Fibroblast of pulmonary artery (primary cell): ENCODE measurements at places on chromosomes 4 and X.
A peak's percentile ranks its signal among the peaks of the same experiment; 100 is the strongest.

DNA sequence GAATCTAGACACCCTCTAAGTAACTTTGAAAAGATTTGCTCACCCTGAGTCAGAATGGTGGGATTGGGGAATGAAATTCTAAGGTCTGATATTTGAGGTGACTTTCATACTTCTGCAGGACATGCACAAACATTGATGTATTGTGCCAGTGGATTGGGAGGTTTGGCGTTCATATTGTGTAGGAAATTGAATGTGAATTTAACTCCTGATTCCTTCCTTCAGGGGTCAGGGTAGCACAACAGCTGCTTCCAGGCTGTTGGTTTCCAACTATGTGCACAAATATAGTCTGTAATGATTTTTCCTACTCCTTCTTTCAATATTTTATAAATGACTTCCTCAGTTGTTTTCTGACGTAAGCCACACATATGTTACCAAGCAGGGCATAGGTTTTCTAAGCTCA lies 3.1 kb downstream of the IL1RAPL1 start:
- DNase-seq = peak; percentile 27

GRCh38 chr4:42646013-42646784 lies 10.7 kb downstream of the ATP8A1 start:
- no peak for DNase-seq

DNA sequence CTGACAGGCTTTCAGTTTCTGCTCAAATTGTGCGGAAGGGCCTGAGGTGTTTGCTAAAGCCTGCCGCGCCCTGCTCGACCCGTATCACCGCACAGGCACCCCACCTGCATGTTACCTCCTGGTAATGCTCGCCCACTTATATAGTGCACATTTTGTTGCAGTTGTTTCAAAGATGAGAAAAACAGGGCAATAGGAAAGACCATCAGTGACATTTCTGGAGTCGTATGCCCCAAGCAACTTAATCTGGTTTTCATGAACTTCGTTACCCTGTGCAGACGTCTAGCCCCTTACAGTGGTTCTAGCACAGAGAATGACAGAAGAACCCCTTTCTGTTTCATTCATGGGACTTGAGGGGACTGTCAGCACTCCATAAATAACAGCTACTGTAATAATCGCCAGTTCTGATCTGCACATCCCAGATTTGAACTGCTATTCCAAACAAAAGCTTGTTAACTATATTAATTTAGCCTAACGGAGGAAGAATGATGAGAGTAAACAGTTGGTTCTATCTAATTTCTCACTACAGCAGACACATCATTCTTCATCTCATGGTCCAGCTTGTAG lies 940 bp upstream of the DCTD start:
- no peak for DNase-seq

DNA sequence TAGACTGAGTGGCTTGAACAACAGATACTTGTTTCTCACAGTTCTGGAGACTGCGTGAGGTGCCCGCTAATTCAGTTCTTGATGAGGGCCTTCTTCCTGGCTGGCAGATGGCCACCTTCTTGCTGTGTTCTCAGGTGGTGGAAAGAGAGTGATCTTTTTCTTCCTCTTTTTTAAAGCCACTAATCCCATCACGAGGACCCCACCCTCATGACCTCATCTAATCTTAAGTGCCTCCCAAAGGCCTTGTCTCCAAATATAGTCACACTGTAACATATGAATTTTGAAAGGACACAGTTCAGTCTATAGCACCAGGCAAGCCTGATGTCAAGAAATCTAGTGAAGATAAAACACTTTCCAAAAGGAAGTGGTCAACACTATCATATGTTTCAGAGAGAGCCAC lies 12.4 kb downstream of the VAMP7 start:
- DNase-seq = no peak

DNA sequence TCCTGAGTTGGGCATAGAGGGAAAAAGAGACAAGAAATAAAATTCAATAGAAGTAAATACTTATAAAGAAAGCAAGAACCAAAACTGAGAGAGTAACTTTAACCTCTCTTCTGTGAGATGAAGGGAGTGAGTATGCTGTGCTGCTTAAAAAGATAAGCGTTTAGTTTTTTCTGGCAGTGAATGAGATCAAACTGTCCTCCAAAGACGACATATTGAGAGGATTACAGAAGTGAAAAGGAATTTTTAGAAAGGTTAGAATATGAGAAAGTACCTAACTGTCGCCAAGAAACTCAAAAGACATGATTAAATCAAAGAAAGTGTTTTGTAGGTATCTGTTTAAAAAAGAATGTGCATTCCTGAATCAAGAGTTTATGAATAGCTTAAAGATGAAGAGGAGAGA lies 16.0 kb downstream of the GAB1 start:
- no peak for DNase-seq
